Keratinocyte (primary cell): ENCODE measurements at places on chromosomes 3 and 15. TPM values are rescaled to one million over a fixed set of nuclear protein-coding genes. Genes with fewer than 3 reads are reported as not detected.

GRCh38 chr15:48891232-48891765 lies 13.4 kb downstream of the EID1 start:
- H3K4me1 ChIP-seq: peaks cover 9% of the 10 kb centered on the region
- H3K36me3 ChIP-seq: no peaks in the 10 kb centered on the region
- no peaks in the 10 kb centered on the region for H3K27me3 ChIP-seq
- H3K4me3 ChIP-seq: no peak overlapping the region

The STAC gene
- 3.8 to 7.9 TPM (median 7.7 TPM) in 3 replicates for polyA plus RNA-seq

DNA sequence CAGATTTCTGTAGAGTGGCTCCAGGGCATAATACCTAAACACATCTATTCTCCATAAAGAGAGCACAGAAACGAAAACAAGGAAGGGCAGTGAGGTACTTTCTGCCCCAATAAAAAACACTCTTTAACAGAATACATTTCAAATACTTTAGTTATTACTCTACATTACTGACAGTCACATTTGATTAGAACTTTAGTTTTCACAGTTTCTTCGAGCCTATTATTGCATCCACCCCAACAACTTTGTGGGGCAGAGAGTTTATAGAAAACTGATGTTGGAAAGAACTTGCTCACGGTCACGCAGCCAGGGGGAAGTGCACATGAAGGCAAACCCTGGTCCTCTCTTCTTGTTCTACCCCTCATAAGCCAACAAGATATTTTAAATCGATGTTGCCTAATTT lies 9.0 kb downstream of the VPS39 start:
- H3K27me3 ChIP-seq: no peaks in the 10 kb centered on the region
- DNase-seq: no peak
- no peaks in the 10 kb centered on the region for H3K36me3 ChIP-seq
- H3K27ac ChIP-seq: no peak overlapping the region
- H3K4me3 ChIP-seq: no peak overlapping the region
- no peaks in the 10 kb centered on the region for H3K4me1 ChIP-seq

The KBTBD13 gene
- not detected in 3 replicates for polyA plus RNA-seq

DNA sequence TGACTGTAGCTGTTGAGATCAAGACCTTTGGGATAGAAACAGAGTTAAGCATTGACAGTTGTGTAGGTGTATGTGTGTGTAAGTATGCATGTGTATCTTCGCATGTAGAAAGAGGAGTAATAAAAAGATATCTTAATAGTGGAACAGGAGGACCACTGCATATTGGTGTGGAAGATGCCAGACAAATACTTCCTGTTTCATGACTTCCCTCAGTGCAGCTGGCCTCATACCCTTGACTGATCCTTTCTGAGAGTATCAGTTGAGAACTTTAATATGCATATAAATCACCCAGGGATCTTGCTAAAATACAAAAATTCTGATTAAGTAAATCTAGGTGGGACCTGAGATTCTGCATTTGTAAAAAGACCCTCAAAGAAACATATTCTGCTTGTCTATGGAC lies 8.5 kb upstream of the ZBED2 start:
- H3K36me3 ChIP-seq: no peaks in the 10 kb centered on the region
- H3K27me3 ChIP-seq: no peaks in the 10 kb centered on the region
- peaks cover 12% of the 10 kb centered on the region for H3K4me1 ChIP-seq
- no peak for DNase-seq

- no peak overlapping the region for H3K4me3 ChIP-seq
- H3K4me1 ChIP-seq: peaks cover 6% of the 10 kb centered on the region
- H3K36me3 ChIP-seq: peaks cover 8% of the 10 kb centered on the region
- no peak overlapping the region for H3K27ac ChIP-seq
- no peaks in the 10 kb centered on the region for H3K27me3 ChIP-seq
- no peak for DNase-seq
Measured at GRCh38 chr3:160569894-160570652, 4.7 kb upstream of the KPNA4 start.

- no peaks in the 10 kb centered on the region for H3K27me3 ChIP-seq
- H3K4me3 ChIP-seq: peak overlapping the region; percentile 94
- H3K36me3 ChIP-seq: peaks cover 4% of the 10 kb centered on the region
Measured at GRCh38 chr15:52567871-52568600, 794 bp downstream of the ARPP19 start.

DNA sequence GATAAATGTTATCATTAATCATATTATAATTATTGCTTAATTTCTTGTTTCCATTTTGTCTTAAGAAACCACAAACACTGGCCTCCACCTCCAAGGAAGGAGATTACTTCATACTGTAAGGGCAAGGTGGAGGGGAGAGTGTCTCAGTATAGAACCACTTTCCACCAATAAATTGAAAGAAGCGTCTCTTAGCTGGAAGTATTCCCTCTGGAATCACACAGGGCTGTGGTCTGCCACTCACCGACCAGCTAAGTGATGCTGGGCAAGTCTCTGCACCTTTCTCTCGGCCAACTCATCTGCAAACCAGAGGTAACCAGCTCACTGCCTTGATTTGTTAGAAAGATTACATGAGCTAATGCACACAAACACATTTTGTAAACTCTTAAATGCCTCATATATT lies 63.1 kb downstream of the EIF4E3 start:
- no peaks in the 10 kb centered on the region for H3K27me3 ChIP-seq
- no peak overlapping the region for H3K4me3 ChIP-seq
- DNase-seq: no peak
- H3K27ac ChIP-seq: no peak overlapping the region
- H3K4me1 ChIP-seq: peaks cover 9% of the 10 kb centered on the region
- no peaks in the 10 kb centered on the region for H3K36me3 ChIP-seq

The GRAMD1C gene
- 0.95 to 2.7 TPM (median 2.0 TPM) in 3 replicates for polyA plus RNA-seq

GRCh38 chr3:59731943-59732342 lies 682.1 kb upstream of the CFAP20DC start:
- no peaks in the 10 kb centered on the region for H3K27me3 ChIP-seq
- DNase-seq: no peak
- no peaks in the 10 kb centered on the region for H3K4me1 ChIP-seq
- H3K4me3 ChIP-seq: no peak overlapping the region
- H3K27ac ChIP-seq: no peak overlapping the region
- H3K36me3 ChIP-seq: no peaks in the 10 kb centered on the region

The GOLGA8S gene
- polyA plus RNA-seq: 0.01 TPM in 1 of 3 replicates, not detected in the others
